Right cardiac atrium (tissue), 5 donors: ENCODE measurements at places on chromosomes 4 and X. TPM values are rescaled to one million over a fixed set of nuclear protein-coding genes. Genes with fewer than 3 reads are reported as not detected.

DNA sequence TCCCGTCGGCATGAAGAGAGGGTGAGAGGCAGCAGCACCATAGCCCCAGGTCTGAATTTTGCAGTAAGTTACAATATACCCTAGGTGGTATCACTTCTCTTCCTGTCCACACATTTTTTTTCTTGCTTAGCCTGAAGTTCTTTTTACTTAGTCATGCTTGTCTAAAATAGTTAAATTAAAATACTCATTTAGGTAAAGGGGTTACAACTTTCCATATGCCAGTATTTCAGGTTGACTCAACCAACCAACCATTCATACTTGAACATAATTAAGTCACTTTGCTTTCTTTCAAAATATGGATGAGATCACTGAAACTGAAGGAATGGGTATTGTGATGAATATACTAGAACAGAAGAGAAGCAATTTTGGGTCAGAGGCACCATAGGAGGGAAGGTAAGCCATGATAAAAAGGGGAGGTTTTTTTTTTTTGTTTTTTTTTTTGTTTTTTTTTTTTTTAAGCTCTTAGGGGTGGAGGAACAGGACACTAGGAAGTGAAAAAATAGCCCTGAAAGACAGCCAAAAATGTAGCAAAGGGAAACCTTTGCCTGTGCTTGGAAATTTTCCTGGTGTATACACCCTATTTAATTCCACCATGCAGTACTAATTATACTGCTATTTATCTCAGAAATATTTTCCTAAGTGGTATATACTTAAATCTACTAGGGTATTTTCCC, 41.8 kb downstream of the RPS6KA3 start:
- DNase-seq, result no peak

GRCh38 chr4:153747406-153747955, 12.3 kb downstream of the RNF175 start:
- no peak for DNase-seq

GRCh38 chrX:31228415-31228832, 156.6 kb upstream of the FTHL17 start:
- DNase-seq, result peak; percentile 51

- DNase-seq, result no peak
Observed at GRCh38 chr4:121842862-121843261, 19.2 kb upstream of the CCNA2 start.

GRCh38 chrX:130109429-130110378, 593 bp downstream of the ELF4 start:
- peak; percentile 68 for DNase-seq

- DNase-seq, result no peak
Observed at GRCh38 chr4:64582492-64582891, 173.2 kb upstream of the TECRL start.

DNA sequence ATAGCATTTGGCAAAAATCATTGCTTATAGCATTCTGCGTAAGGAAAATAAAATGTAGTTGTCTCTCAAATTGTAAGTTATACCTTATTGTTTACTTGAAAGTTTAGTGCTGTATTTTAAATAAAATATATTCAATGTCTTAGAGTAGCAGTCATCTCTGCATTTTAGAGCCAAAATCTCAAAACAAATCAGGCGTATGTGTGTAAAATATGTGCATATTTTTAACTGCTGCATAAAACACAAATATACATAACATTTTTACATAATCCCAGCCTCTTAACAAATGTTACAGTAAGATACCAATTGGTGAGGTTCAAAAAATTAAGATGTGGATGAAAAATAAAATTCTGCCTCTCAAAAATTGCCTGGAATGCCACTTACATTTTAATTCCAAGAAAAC, 145.8 kb upstream of the AGA start:
- no peak for DNase-seq

GRCh38 chrX:17637235-17637634, 100.1 kb upstream of the SCML1 start:
- no peak for DNase-seq

The ASB11 gene
- 92.4 TPM for total RNA-seq

GRCh38 chr4:77695774-77696173, 90.2 kb downstream of the CXCL13 start:
- no peak for DNase-seq

DNA sequence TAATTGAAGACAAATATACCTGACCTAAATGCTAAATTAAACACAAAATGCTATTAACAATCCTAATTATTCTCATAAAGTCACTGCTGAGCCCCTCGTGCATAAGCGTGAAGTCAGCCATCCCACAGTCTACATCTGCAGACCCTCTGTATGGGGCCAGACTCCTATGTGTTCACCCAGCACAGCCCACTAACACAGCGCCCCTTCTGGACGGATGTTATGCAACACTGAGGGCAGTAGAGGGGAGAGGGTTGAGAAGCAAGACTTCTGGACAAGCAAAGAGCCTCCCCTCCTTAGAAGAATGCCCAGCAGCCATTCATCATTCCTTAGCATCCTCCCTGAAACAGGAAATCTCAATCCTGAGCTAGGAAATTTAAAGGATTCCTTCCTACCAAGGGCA, 7.9 kb downstream of the TRPC3 start:
- DNase-seq, result no peak

The ITIH6 gene
- total RNA-seq, result not detected

DNA sequence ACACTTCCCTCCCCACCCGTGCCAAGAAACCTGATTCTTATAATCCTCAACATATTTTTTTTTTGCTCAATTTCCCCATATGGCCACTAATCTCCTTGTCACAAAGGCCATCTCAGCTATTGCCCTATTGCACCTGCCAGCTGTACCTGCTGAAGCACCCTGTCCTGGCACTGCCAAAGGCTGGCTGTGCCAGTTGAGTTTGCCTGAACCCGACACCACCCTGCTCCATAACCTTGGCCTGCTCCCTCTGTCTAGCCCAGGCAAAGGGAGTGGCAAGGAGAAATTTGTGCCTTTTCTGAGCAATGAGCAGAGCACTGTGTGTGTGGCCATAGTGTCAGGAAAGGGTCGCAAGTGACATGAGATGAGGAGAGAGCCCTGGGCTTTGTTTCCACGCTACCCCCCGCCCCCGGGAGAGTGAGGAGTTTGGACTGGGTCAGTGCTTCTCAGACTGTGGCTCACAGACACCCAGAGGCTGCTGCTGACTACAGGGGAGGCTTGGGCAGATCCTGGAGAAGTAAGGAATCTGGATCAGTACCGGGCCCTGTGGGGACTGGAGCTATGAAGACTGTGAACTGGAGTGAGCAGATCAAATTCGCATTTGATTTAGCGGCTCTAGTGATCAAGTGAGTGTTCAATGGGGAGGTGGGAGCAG, 42.2 kb upstream of the HMGB3 start:
- DNase-seq, result no peak

GRCh38 chrX:18129690-18130089, 91.0 kb downstream of the BEND2 start:
- DNase-seq, result no peak

GRCh38 chr4:188015025-188015940, 19.7 kb downstream of the ZFP42 start:
- DNase-seq, result no peak

- DNase-seq, result no peak
Observed at GRCh38 chr4:74623041-74623440, 171.3 kb downstream of the BTC start.

DNA sequence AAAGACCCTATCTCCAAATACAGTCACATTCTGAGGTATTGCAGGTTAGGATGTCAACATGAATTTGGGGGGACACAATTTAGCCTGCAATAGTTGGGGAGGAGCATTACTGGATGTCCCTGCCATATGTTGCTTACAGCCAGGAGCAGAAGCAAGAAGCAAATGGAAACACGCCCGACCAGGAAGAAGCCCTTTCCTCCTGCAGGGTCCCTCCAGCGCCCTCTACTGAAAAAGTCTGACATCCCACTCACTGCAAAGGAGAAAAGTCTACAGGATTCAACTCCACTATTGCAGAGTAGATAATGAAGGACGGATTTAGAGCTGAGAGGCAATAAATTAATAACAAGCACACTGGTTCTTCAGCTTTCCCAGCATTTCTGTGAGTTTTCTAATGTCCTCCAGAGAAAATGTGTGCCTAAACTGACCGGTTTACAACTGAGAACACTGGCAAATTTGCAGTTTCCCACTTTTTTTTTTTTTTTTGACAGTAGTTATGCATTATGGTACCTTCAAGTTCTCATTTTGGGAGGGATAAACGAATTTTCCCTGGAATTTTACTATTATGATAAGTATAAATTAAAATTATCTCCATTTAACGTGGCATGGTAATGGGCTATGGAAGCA, 31.7 kb downstream of the COQ2 start:
- peak; percentile 49 for DNase-seq

GRCh38 chr4:1502976-1503375, 96.7 kb upstream of the NKX1-1 start:
- no peak for DNase-seq

- DNase-seq, result no peak
Observed at GRCh38 chr4:23773884-23774636, 115.8 kb downstream of the PPARGC1A start.

The TCEANC gene
- 4.0 TPM for total RNA-seq

GRCh38 chr4:12701384-12701783, 782.8 kb downstream of the RAB28 start:
- DNase-seq, result no peak

- no peak for DNase-seq
Observed at GRCh38 chr4:155609455-155610059, 57.1 kb upstream of the GUCY1A1 start.

DNA sequence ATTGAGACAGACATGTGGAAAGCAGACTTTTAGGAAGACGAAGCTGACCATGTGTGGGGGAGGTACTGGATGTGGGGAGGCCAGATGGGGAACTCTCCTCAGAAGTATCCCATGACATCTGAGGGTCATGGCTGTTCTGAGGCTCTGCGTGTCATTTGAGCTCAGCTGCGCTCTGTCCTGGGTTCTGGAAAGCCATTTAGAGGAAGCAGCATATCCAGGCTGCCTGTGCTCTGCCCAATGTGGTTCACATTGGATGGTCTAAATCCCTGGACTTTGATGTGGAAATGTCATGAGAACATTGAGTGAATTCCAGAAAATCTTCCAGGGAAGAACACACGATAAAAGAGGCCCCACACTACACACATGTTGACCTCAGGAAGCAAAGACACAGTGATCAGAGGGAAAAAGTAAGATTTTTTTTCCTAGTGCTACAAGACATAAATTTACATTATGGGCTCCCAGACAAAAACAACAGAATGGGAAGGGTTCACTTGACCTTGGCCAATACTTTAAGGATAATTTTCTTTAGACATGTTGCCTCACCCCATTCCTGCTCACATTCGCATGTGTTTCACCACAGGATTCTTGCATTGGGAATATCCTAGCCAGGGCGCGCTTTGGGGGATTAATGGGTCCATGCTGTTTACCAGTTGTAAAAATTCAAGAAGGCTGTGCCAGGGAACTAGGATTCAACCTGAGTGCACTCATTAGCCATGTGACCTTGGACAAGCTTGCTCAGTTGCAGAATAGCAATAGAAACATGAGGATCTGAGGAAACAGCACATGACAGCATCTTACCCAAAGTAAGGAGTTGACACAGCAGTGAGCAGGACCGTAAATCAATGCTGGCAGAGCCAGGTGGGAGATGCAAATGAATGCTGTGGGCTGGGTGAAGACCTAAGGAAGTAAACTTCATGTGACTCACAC, 73.2 kb upstream of the C1QTNF7 start:
- DNase-seq, result no peak

GRCh38 chrX:41481264-41482109, 34.3 kb downstream of the NYX start:
- no peak for DNase-seq

- DNase-seq, result no peak
Observed at GRCh38 chr4:77854431-77855111, 8.1 kb upstream of the MRPL1 start.
